ENCODE measurements at places on chromosomes 1 and 21. TPM values are rescaled to one million over a fixed set of nuclear protein-coding genes. Genes with fewer than 3 reads are reported as not detected.

The NHLH1 gene
- 1.6 TPM for total RNA-seq

The VWA5B1 gene
- total RNA-seq, result not detected

The TNFRSF4 gene
- total RNA-seq, result not detected

The USH2A gene
- total RNA-seq, result not detected

The LCE2C gene
- total RNA-seq, result not detected

GRCh38 chr1:237492359-237492758 is 398.4 kb downstream of the ZP4 start:
- no peak for DNase-seq

- DNase-seq, result no peak
Measured at GRCh38 chr21:26194326-26194725, 23.8 kb upstream of the APP start.

- no peak for DNase-seq
Measured at GRCh38 chr1:192846950-192847349, 38.1 kb downstream of the RGS2 start.
